ENCODE measurements at places on chromosomes 4 and X. TPM values are rescaled to one million over a fixed set of nuclear protein-coding genes. Genes with fewer than 3 reads are reported as not detected.

SUV39H1 gene
- total RNA-seq = 1.3 TPM

PRICKLE3 gene
- total RNA-seq = 6.7 TPM

HPGDS gene
- not detected for total RNA-seq

SLC6A14 gene
- total RNA-seq = under 0.01 TPM

MAGEA4 gene
- total RNA-seq = not detected

JADE3 gene
- 2.7 TPM for total RNA-seq

KLHL4 gene
- total RNA-seq = 0.43 TPM

SH2D1A gene
- total RNA-seq = not detected

RHOXF2B gene
- under 0.01 TPM for total RNA-seq

SPIN4 gene
- total RNA-seq = 0.92 TPM

TENM3 gene
- total RNA-seq = 17.4 TPM

CC2D2A gene
- total RNA-seq = 23.2 TPM

RHOH gene
- total RNA-seq = 0.09 TPM

BST1 gene
- 19.9 TPM for total RNA-seq

TLR2 gene
- 0.28 TPM for total RNA-seq

NONO gene
- 421 TPM for total RNA-seq

USP17L5 gene
- total RNA-seq = not detected

BEND4 gene
- total RNA-seq = 0.09 TPM

CTAG2 gene
- total RNA-seq = not detected

All from smooth muscle cell of bladder (primary cell).